Body of pancreas (tissue), 4 donors: ENCODE measurements at places on chromosomes 4 and X. TPM values are rescaled to one million over a fixed set of nuclear protein-coding genes. Genes with fewer than 3 reads are reported as not detected.

DNA sequence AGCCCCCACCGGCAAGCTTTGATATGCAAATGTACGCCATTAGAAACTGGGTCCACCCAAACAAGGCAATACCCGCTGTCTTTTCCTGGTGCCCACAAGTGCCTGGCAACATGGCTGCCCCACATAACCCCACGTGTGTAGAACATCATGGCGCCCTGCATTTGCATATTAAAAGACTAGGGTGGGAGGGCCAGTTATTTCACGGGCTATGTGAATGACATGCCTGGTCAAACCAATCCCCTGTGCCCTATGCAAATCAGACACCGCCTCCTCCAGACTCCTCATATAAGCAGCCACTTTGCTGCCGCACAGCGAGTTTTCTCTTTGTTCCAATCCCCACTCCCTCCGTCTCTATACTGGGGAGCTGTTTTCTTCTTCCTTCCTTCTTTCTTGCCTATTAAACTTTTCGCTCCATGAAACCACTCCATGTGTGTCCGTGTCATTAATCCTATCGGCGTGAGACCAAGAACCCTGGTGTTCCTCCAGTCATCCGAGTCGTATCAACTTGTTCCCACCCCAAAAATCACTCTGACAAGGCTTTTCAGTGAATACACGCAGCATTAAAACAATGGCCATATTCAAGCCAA lies 112.6 kb upstream of the SORBS2 start:
- no peaks in the 10 kb centered on the region for H3K27me3 ChIP-seq
- H3K4me1 ChIP-seq = peaks cover 6% of the 10 kb centered on the region
- H3K27ac ChIP-seq = no peak overlapping the region
- no peak for DNase-seq

POU3F4 gene
- total RNA-seq = not detected

GRCh38 chrX:136953867-136954787 lies 73.6 kb upstream of the RBMX start:
- no peak overlapping the region for H3K27ac ChIP-seq
- peak; percentile 86 for DNase-seq
- no peaks in the 10 kb centered on the region for H3K36me3 ChIP-seq
- H3K4me3 ChIP-seq = no peak overlapping the region

DNA sequence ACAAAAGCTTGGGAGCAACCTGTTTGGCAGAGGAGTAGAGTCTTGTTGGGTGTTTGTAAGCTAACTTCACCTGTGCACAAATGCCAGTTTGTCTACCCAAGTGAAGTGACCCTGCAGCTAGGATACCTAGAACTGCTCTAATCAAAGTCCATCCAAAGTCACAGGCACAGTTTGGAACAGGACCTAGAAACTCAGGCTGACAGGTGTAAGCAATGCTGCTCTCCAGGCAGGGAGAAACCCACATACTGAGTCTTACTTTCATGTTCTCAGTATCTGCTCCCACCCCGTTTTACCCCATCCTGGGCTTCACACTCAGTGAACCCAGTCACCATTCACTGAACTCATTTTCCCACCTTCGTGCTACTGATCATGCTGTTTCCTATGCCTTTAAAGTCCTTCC lies 40.3 kb downstream of the MAML3 start:
- peaks cover 7% of the 10 kb centered on the region for H3K4me1 ChIP-seq
- H3K4me3 ChIP-seq = no peak overlapping the region
- H3K27me3 ChIP-seq = no peaks in the 10 kb centered on the region
- H3K27ac ChIP-seq = no peak overlapping the region

GRCh38 chr4:3611778-3612177 lies 79.6 kb upstream of the LRPAP1 start:
- H3K4me1 ChIP-seq = peaks cover 15% of the 10 kb centered on the region
- no peak overlapping the region for H3K4me3 ChIP-seq
- DNase-seq = no peak

PCDH11X gene
- not detected for total RNA-seq
